ENCODE measurements at places on chromosomes 7 and 10.

DNA sequence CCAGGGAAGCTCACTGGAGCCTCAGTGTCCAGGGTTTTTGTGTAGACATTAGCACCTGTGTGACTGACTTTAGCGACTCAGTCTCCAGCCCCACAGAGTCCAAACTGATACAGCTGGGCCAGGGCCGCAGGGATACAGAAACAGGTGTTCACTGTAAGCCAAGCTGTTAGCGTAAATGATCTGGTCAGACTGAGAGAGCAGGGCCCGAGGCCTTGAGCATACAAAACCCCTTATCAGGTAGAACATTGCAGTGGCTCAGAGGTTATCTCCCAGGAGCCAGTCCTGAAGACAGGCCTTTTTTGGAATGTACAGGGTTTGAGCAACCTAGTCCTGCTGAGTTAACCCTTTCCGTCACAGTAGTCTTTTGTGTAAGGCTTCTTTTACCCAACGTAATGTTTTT is 25.0 kb downstream of the LHPP start:
- DNase-seq: no peak

GRCh38 chr7:22356701-22357310 is at the start of gene RAPGEF5:
RAPGEF5 (minus strand) TSS chr7:22357154; CDS start chr7:22357060, 94 bp downstream.
- DNase-seq: peak; percentile 74

DNA sequence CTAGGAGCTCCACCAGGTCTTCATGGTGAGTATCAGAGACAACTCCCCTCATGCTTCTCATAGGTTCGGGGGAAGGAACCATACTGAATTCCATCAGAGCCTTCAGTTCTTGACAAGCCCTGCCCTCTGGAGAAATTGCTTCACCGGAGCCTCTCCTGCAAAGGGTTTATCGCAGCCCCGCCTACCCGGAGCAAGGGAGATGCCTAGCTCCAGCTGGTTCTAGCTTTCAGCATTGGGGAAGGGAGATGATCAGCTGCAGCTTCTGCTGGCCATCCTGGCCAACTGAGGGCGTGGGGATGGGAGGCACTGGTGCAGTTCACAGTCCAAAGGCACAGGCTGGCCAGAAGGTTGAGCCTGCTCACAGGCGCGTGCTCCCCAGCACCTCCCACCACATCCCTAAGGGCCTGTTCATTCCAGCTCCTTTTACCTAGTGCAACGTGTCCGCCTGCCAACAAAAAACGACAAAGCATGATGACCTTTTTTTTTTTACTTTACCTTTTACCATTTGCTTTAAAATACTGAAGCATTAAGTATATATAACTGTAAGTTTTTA is 31.2 kb downstream of the LANCL2 start:
- no peak for DNase-seq

DNA sequence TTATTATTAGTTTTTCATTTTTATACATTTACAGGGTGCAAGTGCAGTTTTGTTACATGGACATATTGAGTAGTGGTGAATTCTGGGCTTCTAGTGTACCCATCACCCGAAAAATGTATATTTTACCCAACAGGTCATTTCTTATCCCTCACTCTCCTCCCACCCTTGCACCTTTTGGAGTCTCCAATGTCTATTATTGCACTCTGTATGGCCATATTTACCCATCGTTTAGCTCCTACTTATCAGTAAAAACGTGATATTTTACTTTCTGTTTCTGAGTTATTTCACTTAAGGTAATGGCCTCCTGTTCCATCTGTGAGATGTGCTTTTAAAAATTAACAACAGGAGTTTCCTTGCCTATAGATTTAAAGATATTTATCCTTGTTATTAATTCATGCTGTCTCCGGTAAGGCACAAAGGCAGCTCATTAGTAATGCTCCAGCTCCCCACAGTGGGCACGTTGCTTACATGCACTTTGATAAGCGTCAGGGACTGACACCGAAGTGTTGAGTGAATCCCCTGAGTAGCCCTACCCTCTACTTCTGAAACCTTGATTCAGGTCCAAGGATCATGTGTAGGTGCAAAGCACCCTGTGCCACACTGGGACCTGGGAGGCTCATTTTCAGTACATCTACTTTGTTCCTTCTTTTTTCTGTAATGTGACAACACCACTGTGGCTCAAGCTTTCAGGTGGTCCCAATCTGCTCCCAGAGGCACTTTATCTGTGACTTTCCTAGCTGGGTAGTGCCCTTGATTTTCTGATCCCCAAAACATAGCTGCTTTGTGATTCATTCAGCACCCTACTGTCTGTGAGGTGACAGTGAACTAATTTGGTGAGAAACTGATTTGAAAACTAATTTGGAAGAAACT is 27.3 kb downstream of the HYAL4 start:
- peak; percentile 57 for DNase-seq

DNA sequence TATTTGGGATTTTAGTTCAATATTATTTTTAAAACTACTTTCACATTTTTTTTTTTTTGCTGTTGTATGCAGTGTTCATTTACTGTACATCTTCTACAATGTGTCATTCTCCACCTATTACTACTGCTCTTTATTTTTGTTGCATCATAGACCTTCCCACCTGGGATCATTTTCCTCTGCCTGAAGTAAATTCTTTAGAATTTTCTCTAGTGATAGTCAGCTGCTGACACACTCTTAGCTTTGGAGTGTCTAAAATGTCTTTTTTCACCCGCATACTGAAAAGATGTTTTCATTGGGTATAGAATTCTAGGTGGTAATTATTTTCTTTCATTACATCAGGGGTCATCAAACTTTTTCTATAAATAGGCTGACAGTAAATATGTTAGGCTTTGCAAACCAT is 30.5 kb downstream of the CFAP43 start:
- no peak for DNase-seq

DNA sequence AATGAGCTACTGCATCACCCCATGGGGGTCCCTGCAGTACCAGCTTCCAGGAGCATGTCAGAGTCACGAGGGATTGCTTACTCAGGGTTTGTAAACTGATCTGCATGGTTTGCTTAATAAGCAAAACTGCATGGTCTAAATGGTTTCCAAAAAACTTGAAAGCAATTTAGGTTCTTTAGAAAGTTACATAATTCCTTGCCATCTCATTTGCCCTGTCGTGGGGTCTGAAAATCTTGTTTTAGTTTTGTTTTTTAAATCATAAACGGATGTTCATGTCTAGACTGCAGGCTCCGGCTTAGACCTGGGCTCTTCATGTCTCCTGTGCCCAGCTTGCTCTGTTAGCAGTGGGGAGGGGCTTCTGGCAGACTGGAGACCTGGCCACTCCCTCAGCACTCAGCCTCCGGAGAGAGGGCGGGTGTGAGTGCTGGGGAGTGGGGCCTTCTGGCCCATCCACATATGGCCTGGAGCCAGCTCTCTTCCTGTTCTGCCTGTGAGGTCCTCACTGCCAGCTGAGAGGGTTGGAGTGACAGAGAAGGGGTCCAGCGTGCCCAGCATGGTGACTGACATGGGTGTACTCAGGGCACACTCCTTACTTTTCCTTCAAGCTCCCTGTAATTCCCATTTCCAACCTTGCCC is 17.5 kb downstream of the PRF1 start:
- no peak for DNase-seq

- no peak for DNase-seq
Observed at GRCh38 chr7:137755846-137756651, 90.7 kb downstream of the DGKI start.

GRCh38 chr7:4479367-4480039 is 202.6 kb upstream of the FOXK1 start:
- DNase-seq: peak; percentile 74

GRCh38 chr7:25389489-25390106 is 161.3 kb upstream of the NPVF start:
- peak; percentile 72 for DNase-seq
